GM04504 (cell line): ENCODE measurements at places on chromosomes 16 and 17.

DNA sequence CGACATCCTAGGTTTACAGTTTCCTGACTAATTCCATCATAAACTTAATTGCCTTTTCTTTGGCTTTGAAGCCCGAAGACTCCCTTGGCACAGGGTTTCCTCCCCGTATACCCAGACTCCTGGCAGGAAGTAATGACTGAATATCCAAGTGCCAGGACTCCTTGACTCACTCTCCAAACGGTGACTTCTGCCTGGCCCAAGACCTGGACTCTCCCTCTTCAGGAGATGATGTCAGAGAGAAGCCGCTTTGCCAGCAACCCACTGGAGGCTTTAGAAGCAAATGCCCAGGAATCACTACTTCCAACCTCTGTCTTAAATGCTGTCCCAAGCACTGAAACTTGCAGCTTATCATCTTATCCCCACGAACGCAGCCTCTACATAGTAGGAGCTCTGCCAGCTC is 146.5 kb downstream of the RGS9 start:
- DNase-seq, result no peak

- DNase-seq, result no peak
Observed at GRCh38 chr17:17043461-17044271, 1.4 kb downstream of the MPRIP start.

GRCh38 chr17:73320601-73321264 is 8.9 kb upstream of the CDC42EP4 start:
- DNase-seq, result no peak

- no peak for DNase-seq
Observed at GRCh38 chr16:17219991-17220390, 250.8 kb downstream of the XYLT1 start.

- DNase-seq, result no peak
Observed at GRCh38 chr16:67372664-67373063, 20.6 kb downstream of the TPPP3 start.

DNA sequence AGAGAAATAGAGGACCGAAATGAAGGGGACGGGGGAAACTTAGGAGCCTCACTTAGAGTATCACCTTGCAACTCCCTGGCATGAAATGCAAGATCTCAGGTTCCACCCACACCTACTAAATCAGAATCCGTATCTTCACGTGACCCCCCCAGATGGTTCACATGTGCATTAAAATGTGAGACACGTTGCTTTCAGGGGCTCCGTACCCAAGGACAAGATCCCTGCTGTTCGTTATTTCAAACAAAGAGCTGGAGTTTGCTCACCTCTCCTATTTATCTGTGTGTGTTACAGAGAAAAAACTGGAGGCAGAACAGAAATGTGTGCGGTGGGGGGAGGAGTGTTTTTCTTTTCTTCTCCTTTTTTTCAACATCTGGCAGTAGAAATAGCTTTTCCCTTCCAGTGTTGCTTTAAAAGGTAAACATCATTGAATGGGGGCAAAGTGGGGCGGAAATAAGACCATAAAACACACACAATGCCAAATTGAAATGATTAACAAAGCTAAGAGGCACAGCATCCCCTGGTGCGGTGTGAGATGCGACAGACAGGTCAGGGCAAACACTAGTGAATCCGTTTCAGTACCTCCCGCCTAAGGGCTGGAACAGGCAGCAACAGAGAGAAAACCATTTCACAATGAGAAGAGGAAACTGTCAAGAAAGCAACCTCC is 145.4 kb downstream of the SOX9 start:
- DNase-seq, result no peak

DNA sequence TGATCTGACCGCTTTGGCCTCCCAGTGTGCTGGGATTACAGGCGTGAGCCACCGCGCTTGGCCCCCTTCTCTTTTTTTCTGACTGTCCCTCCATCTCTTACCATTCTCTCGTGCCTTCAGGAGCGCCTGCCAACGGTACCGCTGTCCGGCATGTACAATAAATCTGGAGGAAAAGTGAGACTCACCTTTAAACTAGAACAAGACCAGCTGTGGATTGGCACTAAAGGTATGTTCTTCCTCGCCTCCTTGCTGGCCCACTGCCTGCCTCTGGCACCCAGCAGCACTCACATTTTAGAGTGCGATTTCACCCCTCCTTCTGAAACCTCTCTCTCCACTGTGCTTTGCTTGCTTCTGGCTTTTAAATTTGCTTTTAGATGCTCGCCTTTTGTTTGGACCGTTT is 5.0 kb downstream of the UBFD1 start:
- no peak for DNase-seq

- no peak for DNase-seq
Observed at GRCh38 chr17:60602385-60602742, 2.4 kb downstream of the PPM1D start.

DNA sequence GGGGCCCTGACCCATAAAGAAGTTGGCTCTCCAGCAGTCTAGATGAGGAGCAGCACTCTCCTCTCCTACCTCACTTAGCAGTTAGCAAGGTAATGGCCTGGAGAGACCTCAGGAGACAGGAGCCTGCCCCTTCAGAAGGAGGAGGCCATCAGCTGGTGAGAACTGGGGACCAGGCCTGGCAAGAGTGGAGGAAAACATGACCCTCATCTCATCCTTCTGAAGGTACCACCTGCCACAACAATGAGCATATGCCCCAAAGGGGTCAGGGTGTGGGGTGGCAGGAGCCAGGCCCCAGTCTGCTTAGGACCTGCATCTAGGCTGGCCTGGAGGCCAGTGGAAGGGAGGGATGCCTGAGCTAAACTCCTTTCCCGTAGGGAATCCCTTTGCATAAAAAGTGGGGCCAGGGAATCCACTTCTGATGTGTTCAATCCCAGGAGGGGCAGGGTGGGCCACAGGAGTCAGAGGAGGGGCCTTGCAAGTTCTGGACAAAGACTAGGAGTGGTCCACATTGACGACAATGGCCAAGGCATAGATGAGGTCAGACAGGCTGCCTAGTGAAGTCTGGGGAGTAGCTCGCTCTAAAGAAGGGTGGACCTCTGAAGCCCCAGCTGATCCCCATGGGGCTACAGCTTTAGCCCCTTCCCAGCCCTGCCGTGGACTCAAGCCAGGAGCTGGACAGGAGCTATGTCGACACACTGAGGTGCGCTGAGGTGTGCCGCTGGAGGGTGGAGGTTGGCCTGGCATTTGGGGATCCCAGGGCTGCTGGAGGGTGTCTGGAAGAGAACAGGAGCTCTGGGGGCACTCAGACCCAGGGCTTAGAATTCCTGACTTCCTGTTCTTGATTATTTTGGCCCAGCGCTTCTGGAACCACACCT is 986 bp downstream of the SEBOX start:
- DNase-seq, result no peak

DNA sequence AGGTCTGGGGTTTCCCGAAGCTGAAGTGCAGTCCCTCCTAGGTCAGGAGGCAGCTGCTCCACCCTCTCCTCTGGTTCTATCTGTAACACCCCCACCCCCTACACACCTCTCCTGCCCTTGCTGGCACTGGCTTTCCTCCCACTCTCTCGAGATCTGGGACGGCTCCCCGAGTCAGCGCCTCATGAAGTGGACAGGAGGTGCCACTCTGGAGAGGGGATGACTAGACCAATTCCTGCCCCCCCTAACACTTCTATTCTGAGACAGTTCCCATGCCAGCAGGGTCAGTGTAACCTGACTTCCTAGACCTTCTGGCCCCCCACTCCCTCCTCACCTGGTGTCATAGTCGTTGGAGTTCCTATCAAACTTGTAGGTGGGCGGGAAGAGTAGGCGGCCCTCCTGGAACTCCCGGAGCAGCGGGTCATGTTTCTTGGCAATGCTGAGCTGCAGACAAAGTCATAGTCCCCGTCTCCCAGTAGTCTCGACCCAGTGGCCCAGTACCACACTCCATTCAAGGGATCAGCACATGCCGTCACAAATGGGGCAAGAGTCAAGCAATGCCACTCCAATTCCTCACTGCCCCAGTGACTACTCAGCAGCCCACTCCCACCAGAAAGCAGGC is 9.7 kb downstream of the INPP5K start:
- DNase-seq, result no peak

GRCh38 chr17:71548540-71549190 is 572.2 kb upstream of the SOX9 start:
- DNase-seq, result no peak

- DNase-seq, result no peak
Observed at GRCh38 chr17:61431594-61432311, 20.5 kb upstream of the TBX4 start.

- peak; percentile 73 for DNase-seq
Observed at GRCh38 chr17:28717578-28718332, at the start of gene RAB34. Gene RAB34 (minus strand): TSS chr17:28717868. CDS start chr17:28717266, 602 bp downstream.

DNA sequence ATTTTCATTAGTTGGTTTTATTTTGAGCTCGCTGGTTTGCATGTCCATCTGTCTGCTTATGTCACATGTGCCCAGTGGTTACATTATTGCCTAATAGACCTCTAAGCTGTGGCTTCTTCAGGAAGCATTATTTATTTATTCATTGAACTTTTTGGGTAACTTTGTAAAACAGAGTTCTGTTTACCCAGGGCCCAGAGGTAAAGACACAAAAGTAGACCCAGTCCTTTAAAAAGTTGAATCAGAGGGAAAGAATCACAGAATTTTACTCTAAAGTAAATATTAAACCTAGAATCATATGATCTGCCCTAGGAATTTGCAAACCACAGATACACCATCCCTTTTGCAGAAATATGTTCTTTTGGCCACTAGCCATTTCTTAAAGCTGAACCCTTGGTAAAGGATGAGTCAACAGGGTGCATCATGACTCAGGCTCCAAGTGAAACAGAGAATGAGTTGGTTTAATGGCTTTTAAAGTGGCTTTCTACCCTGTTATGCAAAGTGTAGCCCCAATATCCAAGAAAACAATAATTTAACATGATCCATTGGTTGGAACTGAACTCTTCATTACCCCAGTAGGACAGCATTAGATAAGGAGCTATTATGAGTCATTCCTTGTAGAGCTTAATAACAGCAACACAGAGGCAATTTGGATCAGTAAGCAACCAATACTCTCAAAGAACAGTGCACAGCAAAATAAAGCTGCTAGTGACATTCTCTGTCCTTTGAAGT is 236.3 kb downstream of the KCNJ2 start:
- DNase-seq, result peak; percentile 46

DNA sequence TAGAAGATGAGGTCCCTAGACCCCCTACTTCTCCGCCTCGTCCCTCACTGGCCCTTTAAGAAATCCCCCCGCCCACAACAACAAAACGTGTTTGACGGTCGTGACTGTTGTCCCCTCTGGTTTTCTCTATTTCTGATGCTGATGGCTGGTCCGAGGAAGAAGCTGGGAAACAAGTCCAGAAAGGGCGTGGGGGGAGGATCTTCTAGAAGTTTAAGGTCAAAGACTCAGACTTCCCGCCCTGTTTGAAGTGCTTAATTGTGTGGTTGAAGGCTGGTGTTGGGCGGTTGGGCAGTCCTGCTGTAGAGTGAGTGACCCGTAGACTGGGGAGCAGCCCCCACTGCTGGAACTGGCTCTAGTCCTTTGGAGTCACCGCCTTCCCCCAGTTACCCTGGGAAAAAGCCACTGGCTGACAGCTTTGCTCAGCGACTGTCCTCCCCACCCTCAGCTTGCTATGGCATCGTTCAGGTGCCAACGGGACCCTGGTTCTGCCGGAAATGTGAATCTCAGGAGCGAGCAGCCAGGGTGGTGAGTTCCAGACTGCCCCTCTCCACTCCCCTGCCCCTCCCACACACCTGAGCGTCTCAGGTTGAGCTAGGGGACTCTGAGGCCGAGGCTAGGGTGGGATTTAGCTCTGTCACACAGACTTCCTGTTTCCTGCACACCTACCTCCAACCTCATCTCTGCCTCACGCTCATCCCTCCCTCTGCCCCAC is 1.6 kb downstream of the MLLT6 start:
- no peak for DNase-seq

DNA sequence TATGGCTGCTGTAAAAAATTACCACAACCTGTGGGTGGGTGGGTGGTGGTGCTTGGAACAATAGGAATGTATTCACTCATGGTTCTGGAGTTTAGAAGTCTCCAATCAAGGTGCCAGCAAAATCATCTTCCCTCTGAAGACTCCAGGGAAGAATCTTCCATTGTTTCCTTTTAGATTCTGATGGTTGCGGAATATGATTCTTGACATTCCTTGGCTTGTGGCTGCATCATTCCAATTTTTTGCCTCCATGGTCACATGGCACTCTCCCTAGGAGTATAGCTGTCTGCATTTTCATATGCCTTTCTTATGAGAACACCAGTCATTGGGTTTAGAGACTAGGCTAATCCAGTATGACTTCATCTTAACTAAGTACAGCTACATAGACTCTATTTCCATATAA is 401.0 kb downstream of the HS3ST3B1 start:
- no peak for DNase-seq

- DNase-seq, result no peak
Observed at GRCh38 chr17:68273722-68274121, 17.2 kb downstream of the SLC16A6 start.

DNA sequence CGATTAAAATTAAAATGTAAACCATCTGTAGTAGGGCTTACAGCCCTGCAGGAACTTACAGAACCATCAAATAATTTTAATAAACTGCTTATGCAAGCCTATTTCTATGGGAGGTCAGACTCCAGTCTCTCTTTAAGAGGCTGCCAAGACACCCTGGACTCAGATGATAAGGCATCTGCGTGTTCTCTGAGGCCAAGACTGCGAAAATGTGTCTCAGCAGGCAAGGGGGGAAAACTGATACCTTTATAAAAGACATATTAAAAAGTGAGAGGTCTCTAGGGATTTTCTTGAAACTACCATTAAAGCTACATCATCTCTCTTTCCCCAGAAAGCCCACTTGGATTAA is 32.2 kb downstream of the MPHOSPH6 start:
- DNase-seq, result no peak

GRCh38 chr17:78568494-78569115 is 8.6 kb downstream of the DNAH17 start:
- no peak for DNase-seq

DNA sequence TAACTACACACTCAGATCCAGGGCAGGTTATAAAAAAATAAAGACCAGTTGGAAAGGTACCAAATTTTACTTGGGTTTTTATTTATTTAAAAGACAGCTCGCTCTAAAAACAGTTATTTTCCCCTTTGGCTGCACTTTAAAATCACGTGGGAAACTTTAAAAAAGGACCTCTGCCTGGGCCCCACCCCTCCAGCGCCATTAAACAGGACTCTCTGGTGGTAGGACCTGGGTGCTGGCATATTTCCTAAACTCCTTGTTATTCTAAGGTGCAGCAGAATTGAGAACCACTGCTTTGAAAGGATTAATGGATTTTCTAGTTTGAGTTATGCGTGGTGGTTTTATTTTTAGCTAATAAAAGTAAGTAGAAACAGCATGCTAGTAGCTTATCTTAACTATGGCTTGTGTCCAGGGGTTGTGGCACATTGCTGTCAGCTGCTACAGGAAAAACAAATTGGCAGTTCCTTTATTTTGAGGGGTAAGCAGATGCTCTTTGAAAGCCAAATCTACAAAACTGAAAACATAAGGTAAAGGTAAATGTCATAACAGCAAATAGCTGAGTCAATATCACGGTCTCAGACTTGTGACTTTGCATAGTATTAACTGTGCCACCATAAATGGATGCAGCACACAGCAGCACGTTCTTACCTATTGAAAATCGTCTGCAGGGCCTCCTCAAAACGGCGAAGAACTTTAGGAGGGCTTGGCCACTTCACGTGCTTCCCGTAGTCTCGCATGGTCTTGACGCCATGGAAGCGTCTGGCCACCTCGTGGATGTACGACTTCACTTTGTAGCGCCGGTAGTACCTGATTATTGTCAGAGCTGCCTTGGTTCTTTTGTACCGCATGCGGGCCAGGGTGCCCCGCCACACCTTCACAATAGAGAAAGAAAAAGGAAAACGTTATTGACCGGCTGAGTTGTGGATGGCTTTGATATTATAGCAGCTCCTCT is 172.0 kb downstream of the CDK5R1 start:
- DNase-seq, result no peak

- no peak for DNase-seq
Observed at GRCh38 chr17:21285164-21286065, 904 bp downstream of the MAP2K3 start.
